ENCODE measurements at places on chromosomes 3 and 15. TPM values are rescaled to one million over a fixed set of nuclear protein-coding genes. Genes with fewer than 3 reads are reported as not detected.

The TF gene
- 63.3 TPM for total RNA-seq

The SENP8 gene
- 1.8 TPM for total RNA-seq

The STIMATE gene
- total RNA-seq: 6.1 TPM

The BAHD1 gene
- 7.0 TPM for total RNA-seq
